Lower lobe of right lung (tissue), 2 donors: ENCODE measurements at places on chromosomes 5 and 9. TPM values are rescaled to one million over a fixed set of nuclear protein-coding genes. Genes with fewer than 3 reads are reported as not detected.

The CDC20B gene
- total RNA-seq, result 0.24 TPM

The MARCHF3 gene
- total RNA-seq, result 14.3 TPM

The SPATA31D4 gene
- total RNA-seq, result not detected

The SLC34A1 gene
- total RNA-seq, result not detected

The SPTAN1 gene
- total RNA-seq, result 305 TPM

The AQP7 gene
- 3.7 TPM for total RNA-seq

The FBXL7 gene
- total RNA-seq, result 8.0 TPM

DNA sequence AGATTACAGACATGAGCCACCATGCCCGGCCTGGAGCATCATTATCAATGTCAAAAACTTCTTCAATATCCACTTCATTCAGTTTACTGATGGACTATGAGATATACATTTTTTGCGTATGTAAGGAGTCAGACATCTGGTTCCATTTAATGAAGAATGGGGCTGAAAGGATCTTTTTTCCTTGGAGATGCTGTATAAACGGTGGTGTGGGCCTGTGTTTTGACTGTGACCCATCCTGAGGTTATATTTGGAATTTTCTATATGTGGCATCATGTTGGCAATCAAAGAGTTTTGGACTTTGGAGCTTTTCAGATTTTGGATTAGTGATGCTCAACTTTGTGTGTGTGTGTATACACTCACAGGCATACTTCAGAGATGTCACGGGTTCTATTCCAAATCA lies 85.7 kb upstream of the FBXL17 start:
- no peak for DNase-seq

GRCh38 chr5:55625589-55625909 lies 86.6 kb downstream of the SLC38A9 start:
- DNase-seq, result no peak

GRCh38 chr5:136886608-136887007 lies 521.3 kb upstream of the TRPC7 start:
- DNase-seq, result no peak

DNA sequence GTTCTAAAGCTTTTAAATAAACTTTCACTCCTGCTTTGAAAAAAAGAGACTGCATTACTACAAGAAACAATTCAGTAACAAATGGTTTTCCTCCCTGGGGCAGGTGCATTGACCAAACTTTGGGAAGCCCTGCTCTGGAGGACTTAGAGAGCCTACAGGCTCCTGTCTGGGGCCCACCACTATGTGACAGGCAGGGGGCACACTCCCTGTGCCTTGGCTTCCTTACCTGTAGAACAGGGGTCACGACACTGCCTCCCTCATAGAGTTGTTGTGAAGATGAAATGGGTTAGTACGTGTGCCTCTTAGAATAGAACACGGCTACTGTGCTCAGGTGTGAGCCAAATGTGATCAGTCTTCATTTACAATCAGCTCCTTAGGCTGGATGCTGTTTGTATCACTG lies 130.1 kb downstream of the GPBP1 start:
- no peak for DNase-seq

- DNase-seq, result no peak
Measured at GRCh38 chr9:111436571-111436970, 47.6 kb downstream of the ECPAS start.

- DNase-seq, result no peak
Measured at GRCh38 chr5:109034306-109034705, 286.6 kb downstream of the FER start.

DNA sequence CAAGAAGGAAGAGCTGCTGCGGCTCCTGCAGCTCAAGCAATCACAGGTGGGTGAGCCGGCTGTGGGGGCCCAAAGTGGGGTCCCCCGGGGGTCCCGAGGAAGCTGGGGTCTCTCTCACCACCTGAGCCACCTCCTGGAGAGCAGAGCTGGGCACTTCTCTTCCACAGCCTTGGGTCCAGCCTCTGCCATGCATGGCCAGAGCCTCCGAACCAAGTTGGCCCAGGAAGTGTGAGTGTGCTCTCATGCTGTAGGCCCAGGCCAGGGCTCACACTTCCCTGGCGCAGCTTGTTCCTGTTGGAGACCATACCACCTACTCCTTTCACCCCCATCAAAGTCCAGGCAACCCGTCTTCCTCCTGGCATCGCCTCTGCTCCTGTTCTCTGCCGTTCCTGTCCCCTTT lies 19.7 kb downstream of the HMCN2 start:
- DNase-seq, result no peak

DNA sequence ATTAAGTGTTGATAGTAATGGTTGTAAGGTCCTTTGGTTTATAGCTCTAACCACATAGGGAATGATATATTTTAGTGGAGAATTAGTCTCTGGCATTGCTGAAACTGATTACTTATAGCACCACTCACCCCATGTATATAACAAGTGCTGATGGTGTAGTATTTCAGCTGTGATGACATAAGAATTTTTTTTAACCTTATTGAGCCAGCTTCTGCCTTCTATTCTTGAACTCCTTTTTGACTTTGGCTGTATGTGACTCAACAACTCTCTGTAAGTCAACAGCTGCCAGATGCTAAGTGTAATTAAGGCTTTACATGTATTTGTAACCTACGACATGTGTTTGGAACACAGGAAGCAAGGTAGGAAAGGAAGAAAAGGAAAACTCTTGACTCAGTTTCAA lies 929.6 kb upstream of the WWC1 start:
- DNase-seq, result no peak

GRCh38 chr5:125277494-125278154 lies 531.2 kb upstream of the ZNF608 start:
- DNase-seq, result no peak

- DNase-seq, result no peak
Measured at GRCh38 chr5:143933451-143933850, 121.5 kb downstream of the HMHB1 start.

DNA sequence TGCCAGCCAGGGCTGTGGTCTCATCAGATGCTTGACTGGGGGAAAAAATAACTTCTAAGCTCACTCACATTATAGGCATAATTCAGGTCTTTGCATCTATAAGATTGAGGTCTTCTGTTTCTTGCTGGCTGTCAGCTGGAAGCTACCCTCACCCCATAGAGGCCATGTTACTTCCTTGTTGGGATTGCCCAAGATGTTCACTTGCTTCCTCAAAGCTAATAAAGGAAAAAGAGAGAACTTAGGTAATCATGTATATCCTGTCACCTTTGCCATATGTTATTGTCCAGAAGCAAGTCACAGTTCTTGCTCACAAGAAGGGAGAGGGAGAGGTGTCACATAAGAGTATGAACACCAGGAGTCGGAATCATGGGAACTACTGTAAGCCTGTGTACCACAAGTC lies 38.7 kb upstream of the ANKRD34B start:
- no peak for DNase-seq

GRCh38 chr9:133360400-133361393 lies 4.3 kb downstream of the SURF2 start:
- peak; percentile 37 for DNase-seq
